Stimulated activated CD4-positive, alpha-beta T cell treated with anti-CD3 and anti-CD28 coated beads, Interleukin-2, amount 100 ng/mL, for 4 hours (primary cell): ENCODE measurements at places on chromosomes 5 and 9.

GRCh38 chr5:140106101-140106500, 7.8 kb upstream of the PURA start:
- no peak for DNase-seq

DNA sequence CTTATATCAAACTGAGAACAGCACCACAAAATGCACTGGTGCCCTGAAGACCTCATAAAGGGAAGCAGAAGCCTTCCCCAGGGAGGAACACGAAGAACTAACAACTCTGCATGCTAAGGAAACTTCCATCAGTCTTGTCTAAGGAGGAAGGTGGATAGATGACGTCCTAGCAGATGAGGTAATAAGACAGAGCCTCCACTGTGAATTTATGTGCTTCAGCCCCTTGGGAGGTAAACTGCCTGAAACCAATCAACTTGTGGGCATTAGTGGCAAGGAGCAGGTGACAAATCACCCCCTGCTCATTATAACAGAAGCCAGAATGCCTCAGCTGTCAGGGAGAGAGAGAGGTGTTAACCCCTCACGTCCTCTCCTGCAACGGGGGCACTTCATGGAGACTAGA, 48.9 kb upstream of the SPIN1 start:
- DNase-seq = no peak

- DNase-seq = no peak
Measured at GRCh38 chr9:114696814-114697544, 15.0 kb upstream of the TEX48 start.

DNA sequence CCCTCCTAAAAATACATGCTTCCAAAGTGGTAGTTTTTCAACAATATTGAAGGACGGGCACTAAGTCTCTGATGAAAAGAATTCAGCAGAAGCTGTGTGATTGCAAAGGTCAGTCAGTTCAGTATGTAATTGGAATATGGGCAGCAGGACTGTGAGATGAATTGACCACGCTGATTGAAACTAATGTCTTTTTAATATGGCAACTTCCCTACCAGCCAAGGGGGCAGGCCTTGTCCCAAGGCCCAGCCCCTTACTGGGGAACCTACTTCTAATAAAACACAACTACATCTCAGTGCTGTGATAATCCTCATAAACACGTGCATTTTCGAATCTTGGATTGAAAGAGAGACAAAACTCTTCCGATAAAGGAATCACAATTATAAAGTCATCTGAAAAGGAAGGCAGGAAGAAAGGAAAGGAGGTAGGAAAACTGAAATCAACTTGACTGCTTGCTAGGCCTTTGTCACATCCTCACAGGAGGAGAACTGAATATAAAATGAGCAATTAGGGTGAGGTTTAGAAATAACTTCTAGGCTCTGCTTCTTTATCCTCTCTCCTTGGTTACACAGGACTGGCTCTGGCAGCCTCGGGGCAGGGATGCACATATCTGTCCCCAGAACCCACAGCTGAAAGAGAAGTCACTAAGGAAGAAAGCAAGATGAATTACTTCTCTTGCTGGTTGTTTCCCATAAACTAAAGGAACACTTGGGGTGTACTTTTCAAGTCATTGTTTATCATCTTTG, 281.9 kb downstream of the GLIS3 start:
- no peak for DNase-seq

DNA sequence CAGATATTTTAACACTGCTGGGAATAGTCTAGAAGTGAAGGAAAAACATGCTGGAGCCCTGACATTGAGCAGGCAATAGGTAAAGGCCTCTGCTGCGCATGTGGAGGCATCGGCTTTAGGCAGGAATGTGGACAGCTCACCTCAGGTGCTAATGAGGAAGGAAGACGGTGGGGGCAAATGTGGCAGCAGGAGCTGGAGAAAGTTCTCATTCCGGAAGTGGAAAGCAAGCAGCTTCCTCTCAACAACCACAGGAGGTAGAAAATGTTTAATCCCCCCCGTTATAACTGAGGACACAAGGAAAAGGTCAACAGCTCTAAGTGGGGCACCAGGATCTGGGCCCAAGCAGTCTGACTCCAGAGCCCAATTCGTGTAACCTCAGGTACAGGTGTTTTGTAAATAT, 7.6 kb upstream of the RPS14 start:
- DNase-seq = no peak

DNA sequence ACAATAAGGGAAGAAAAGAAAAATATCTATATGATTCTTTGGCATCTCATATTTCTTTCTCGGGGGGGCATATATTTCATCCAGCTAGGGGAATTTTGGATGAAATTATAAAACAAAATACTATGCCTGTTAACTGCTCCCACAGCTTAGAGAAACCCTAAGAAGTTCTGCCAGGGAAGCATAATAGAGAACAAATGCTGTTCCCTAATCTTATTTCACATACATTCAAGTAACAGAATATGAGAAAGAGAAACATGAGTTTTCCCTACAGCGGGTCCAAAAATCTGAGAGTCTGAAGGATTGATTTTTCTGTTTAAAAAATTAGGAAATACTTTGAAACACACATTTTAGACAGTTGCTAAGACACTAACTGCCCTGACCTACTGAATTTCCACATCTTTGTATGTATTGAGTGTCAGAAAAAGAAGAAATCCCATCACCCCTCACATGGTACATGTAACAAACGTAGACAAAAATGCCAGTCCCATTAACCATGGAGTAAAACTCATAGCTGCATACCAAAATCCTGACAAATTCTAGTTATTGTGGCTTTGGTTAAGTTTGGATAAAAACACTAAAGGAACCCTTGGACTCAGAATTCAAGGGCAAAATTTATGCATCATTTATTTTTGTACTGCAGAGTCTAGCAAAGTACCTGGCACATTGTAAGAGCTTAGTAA, 620.2 kb upstream of the DMAC1 start:
- no peak for DNase-seq

DNA sequence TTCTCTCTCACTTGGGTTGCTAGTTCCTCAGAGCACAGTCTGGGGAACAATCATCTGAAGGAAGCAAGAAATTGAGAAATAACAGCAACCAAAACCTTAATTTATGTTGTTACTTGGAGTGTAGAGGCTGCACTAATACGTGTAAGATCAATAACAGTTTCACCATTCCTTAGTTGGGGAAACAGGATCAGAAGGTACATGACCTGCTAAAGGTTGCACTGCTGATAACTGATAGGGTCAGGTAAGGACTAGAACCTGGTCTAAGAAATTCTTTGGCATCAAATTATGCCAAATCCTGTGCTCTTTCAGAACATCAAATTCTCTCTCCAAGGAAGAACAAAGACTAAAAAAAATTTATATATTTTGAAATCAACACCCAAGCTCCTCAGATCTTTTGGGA, 278.6 kb upstream of the C9orf72 start:
- DNase-seq = no peak
